ENCODE measurements at places on chromosomes 3 and 15.
A peak's percentile ranks its signal among the peaks of the same experiment; 100 is the strongest.

GRCh38 chr3:102348904-102349303 lies 85.9 kb upstream of the ZPLD1 start:
- no peak for DNase-seq
- no peak overlapping the region for H3K27ac ChIP-seq
- no peak overlapping the region for H3K4me3 ChIP-seq
- H3K27me3 ChIP-seq, result no peaks in the 10 kb centered on the region
- H3K36me3 ChIP-seq, result no peaks in the 10 kb centered on the region

GRCh38 chr3:190886945-190887344 lies 24.5 kb upstream of the GMNC start:
- no peaks in the 10 kb centered on the region for H3K27me3 ChIP-seq
- no peaks in the 10 kb centered on the region for H3K36me3 ChIP-seq
- DNase-seq, result no peak
- H3K4me3 ChIP-seq, result no peak overlapping the region

DNA sequence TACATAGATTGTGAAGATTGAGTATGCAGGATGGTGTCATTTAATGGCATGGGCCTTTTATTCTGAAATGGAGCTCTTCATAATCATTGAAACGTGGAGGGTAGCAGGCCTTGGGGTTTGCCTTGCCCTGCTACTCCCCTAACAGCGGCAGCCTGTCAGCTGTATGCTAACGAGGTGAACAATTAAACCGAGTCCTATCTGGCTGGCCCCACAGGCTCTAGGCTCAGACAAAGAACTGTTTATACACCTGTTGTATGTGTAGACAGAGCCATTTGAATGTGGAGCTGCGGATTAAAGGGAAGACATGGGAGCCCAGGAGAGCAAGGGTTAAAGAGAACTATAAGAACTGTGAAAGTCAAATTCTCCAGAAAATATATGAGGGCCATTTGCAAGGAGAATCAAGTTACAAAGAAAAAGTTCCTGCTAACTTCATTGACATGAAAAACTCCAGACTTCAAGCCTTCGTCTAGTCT lies 116.7 kb upstream of the CGNL1 start:
- no peaks in the 10 kb centered on the region for H3K4me1 ChIP-seq
- H3K36me3 ChIP-seq, result peaks cover 35% of the 10 kb centered on the region
- no peaks in the 10 kb centered on the region for H3K27me3 ChIP-seq
- H3K27ac ChIP-seq, result no peak overlapping the region
- DNase-seq, result peak; percentile 57

- no peak overlapping the region for H3K27ac ChIP-seq
- no peak overlapping the region for H3K4me3 ChIP-seq
- H3K4me1 ChIP-seq, result no peaks in the 10 kb centered on the region
- DNase-seq, result no peak
- no peaks in the 10 kb centered on the region for H3K36me3 ChIP-seq
- H3K27me3 ChIP-seq, result no peaks in the 10 kb centered on the region
Measured at GRCh38 chr3:5699811-5700210, 512.3 kb downstream of the EDEM1 start.

DNA sequence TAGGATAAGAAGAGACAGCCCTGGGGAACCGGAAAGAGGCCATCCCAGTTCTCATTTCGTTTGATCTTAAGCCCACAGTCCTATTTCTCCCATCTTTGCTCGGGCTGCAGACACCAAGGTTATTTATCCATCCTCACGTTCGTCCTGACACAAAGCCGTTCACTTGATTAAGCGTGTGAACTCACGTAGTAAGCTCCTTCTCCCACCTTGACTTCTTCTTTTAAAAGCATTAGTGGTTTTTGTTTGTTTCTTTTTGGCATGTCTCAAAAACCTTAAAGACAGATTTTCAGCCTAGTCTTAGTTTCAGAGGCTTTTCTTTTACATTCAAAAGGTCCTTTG lies 70.9 kb downstream of the TGFBR2 start:
- H3K4me3 ChIP-seq, result no peak overlapping the region
- no peak overlapping the region for H3K27ac ChIP-seq
- no peak for DNase-seq
- H3K36me3 ChIP-seq, result peaks cover 40% of the 10 kb centered on the region
- H3K4me1 ChIP-seq, result no peaks in the 10 kb centered on the region

- no peaks in the 10 kb centered on the region for H3K36me3 ChIP-seq
- no peak for DNase-seq
- H3K4me3 ChIP-seq, result no peak overlapping the region
- no peaks in the 10 kb centered on the region for H3K27me3 ChIP-seq
- H3K27ac ChIP-seq, result no peak overlapping the region
- no peaks in the 10 kb centered on the region for H3K4me1 ChIP-seq
Measured at GRCh38 chr3:150786791-150787190, 23.8 kb upstream of the SIAH2 start.

GRCh38 chr3:14153663-14154062 lies 24.7 kb downstream of the XPC start:
- no peak overlapping the region for H3K4me3 ChIP-seq
- H3K27me3 ChIP-seq, result no peaks in the 10 kb centered on the region
- H3K36me3 ChIP-seq, result peaks cover 59% of the 10 kb centered on the region
- DNase-seq, result peak; percentile 19
- H3K27ac ChIP-seq, result no peak overlapping the region
- H3K4me1 ChIP-seq, result no peaks in the 10 kb centered on the region

DNA sequence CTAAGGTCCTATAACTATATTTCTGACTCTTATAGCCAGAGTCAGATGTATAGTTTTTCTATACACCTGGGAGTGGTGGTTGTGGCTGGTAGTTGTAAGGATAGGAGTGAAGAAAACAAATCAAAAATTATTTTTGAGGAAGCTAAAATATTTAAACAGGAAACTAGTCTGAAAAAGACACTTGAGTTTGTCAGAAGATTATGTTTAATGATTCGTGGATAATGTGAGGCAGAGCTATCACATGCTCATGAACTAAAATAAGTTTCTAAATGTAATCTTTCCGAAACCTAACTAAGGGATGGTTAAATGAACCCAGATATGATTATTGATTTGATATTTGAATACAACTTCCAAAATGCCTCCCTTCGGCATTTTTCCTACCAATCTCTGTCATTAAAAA lies 30.4 kb downstream of the GABRR3 start:
- H3K4me3 ChIP-seq, result no peak overlapping the region
- DNase-seq, result no peak
- H3K27ac ChIP-seq, result no peak overlapping the region
- H3K36me3 ChIP-seq, result no peaks in the 10 kb centered on the region
- H3K27me3 ChIP-seq, result no peaks in the 10 kb centered on the region
